Transverse colon (tissue), 4 donors: ENCODE measurements at places on chromosomes 4 and X.
A peak's percentile ranks its signal among the peaks of the same experiment; 100 is the strongest.

DNA sequence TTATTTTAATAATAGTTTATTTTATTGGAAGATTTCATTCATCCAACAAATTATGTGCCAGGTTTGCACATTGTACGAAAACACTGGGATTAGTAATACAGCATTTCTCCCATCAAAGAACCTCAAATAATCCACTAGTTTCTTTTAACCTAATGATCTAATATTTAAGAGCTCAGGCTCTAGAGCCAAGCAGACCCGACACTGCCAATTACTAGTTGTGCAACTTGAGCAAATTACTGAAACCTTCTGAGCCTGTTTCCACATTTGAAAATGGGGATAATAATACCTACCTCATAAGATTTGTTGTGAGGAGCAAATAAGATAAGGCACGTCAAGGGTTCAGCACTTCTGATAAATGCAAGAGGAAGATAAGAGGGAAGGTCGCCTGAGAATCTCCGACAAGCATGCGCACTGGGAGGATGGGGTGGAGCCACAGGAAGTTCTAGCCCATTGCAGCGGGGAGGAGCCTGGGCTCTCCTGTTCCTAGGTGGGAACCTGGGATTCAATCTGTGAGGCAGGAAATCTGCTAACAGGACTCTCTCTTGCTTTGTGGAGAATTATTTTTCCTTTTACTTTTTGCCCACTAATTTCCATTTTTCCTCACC lies 141.5 kb upstream of the SMAD1 start:
- no peak for DNase-seq

GRCh38 chrX:107787827-107788226 lies 10.3 kb downstream of the NCBP2L start:
- DNase-seq = no peak

GRCh38 chr4:163554870-163555465 lies 60.5 kb downstream of the TMA16 start:
- DNase-seq = no peak

GRCh38 chr4:108635070-108635655 lies 14.8 kb downstream of the RPL34 start:
- DNase-seq = no peak

DNA sequence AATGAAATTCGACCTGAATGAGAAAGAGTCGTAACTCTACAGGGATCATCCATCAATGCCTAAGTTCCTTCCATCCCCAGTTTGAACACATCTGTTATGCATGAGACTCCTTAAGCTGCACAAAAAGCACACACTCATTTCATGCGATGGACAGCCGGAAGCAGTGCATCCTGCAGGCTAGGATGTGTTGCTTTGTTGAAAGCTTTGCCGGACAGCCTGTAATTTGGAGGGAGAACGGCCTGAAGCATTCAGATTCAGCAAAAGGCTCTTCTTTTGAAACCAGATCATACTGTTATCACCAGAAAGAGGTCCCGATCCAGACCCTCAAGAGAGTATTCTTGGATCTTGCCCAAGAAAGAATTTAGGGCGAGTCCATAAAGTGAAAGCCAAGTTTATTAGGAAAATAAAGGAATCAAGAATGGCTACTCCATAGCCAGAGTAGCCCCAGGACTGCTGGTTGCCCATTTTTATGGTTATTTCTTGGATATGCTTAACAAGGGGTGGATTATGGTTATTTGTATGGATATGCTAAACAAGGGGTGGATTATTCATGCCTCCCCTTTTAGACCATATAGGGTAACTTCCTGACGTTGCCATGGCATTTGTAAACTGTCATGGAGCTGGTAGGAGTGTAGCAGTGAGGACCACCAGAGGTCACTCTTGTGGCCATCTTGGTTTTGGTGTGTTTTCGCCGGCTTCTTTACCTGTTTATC lies 48.1 kb upstream of the DHRSX start:
- DNase-seq = no peak

DNA sequence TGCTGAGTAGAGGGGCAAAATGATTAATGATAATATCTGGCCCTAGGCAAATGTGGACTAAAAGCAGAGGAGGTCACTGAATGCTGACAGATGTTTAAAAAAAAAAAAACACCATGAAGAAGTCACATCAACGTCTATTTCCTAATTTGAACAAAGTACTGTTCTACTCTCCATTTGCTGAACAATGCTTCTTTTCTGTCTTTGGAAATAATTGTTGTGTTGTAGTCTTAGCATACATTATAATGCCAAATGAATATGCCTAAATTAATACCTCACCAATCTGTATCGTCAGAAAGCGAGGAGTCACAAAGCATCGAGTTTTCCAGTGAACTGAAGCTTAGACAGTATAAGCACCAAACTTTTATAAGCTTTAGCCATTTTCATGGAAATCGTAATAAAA lies 140.9 kb upstream of the JADE1 start:
- DNase-seq = no peak

DNA sequence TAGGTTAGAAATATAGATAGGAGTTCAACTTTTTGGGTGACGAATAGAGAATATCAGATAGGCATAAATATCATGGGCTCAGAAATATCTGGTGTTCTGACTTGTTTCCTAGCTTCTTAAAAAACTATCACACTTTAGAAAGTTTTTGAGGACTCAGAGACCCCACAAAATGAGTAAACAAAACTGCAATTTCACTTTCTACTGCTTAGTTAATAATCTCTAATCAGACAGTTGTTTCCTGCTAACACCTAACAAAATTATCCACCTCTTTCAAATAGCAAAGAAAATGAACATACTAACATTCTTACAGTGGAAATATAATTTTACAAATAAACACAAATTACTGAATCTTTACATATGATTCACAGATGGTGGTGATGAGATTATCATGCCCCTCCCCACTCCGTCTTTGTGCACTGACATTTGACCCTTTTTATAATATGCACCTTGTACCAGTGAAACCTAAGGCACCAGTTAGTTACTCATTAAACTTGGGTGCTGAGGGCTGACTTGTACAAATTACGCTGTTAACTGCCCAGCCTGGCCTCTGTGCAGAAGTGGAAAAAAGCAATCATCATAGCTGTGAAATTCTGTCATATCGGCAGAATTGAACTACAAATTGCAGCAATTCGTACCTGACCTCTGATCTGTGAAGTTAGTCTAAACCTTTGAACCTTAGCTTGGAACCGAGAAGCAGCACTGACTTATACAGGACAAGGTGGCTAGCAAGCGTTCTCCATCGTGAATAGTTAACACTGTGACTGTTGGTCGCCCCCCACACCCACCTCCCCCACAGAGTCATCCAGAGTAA lies 138.7 kb downstream of the CHRNA9 start:
- peak; percentile 62 for DNase-seq

- DNase-seq = no peak
Observed at GRCh38 chrX:151488677-151489076, 74.8 kb upstream of the PASD1 start.
